Central memory CD4-positive, alpha-beta T cell (primary cell): ENCODE measurements at places on chromosomes 13 and 19.

DNA sequence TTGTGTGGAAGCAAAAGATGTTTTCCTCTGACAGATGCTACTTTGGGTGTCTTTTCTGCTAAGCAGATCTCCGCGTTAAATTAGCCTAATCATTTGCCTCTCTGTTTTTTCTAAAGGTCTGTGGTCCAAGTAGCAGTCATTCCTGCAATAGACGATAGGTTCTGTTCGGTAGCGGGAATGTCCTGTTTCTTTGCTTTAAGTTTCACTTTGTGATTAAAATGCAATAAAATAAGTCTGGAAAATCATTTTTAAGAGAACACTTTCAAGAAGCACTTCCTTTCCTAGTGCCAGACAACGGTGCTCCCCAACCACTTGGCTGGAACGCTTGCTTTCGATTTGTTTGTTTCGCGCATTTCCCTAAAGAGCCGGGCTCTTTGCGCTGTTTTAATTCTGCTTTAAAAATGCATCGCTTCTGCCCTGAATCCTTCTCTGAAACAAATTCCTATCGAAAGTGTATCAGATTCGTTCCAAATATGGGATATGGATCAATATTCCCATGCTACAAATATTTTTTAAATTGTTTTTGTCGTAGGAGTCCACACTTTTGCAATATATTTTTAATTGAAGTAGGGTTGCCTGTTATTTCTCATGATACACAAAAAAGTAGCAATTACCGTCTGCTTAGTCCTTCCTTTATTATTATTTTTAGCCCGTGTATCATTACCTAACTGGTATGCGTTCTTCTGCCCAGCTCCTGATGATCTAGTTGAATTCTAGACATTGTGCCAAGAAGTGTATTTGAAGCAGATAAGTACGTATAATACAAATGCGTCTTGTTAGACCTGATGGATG, 14.2 kb downstream of the ZIC2 start:
- no peak for DNase-seq

- DNase-seq: no peak
These were observed 91.3 kb upstream of the KL start for GRCh38 chr13:32924886-32925285.

DNA sequence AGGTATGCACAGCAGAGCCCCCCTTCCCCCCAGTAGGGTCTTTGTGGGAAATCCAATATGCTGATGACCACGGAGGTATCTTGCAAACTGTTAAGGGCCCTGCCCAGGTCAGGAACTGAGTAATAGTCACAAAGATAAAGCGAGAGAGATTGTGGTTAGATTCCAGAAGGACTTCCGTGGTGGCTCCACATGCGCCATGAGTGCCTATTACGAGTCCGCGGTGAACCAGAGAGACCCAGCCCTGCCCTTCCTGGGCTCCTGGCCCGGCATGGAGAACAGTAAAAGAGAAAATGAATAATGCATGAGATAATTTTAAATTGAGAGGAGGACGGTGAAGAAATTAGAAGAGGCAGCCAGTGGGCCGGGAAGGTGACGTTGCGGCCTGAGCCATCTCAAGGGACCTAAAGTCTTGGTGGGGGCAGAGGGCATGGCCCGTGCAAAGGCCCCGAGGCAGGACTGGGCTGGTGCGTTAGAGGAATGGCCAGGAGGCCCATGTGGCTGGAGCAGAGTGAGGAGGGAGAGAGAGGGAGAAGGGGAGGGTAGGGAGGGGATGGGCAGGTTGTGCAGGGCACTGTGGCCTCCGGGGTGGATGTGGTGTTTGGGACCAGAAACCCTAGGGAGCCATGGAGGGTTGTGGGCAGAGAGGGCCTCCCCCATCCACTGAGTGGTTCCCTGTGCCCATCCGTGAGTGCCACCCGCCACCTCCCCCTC, 46.6 kb upstream of the NFIC start:
- no peak for DNase-seq

- no peak for DNase-seq
These were observed 416.9 kb downstream of the IRS2 start for GRCh38 chr13:109369353-109370052.

DNA sequence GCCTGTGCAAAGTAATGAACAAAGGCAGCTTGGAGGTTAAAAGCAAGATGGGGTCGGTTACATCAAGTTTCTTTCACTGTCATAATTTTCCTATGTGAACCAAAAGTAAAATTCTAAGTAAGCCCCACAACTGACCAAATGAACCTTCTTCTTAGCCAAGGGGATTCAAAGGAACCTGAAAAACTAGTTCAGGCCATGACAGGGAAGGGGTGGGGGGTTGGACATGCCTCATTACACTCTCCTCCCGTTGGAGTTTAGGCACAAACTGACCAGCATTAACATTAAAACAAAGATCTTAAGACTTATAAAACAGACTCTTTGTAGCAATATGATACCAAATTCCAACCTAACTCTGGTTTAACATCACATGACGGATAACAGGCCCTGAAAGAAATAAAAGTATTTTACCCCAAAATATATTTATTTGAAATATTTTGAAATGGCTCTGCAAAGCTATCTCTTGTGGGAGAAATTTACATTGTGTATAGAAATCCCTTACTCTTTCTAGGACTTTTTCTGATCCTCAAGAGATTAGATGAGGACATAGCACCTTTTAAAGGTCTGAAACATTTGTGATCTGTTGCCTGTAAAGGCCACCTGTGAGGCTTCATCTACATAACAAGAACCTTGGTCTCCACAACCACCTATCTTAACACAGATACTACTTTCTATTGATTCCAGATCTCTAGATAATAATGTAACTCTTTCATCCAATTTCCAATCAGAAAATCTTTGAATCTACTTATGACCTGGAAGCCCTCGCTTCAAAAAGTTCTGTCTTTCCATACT, 1829.0 kb upstream of the MIR17HG start:
- no peak for DNase-seq

DNA sequence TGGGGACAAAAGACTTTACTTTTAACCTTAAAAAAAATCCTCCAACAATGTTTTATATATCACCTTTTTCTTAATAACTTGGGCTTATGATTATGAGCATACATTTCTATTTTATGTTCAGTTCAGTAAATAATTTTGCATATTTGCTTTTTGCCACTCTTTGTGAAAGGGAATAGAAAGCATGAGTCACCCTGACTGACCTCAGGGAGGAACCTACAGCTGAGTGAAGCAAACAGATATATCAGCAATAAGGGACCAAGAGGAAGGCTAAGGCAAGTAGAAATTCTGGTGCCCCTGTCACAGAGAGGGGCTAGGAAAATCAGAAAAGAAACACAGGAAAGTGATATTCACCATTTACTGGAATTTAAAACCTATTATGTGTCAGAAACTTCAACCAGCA, 37.2 kb upstream of the SOHLH2 start:
- no peak for DNase-seq

DNA sequence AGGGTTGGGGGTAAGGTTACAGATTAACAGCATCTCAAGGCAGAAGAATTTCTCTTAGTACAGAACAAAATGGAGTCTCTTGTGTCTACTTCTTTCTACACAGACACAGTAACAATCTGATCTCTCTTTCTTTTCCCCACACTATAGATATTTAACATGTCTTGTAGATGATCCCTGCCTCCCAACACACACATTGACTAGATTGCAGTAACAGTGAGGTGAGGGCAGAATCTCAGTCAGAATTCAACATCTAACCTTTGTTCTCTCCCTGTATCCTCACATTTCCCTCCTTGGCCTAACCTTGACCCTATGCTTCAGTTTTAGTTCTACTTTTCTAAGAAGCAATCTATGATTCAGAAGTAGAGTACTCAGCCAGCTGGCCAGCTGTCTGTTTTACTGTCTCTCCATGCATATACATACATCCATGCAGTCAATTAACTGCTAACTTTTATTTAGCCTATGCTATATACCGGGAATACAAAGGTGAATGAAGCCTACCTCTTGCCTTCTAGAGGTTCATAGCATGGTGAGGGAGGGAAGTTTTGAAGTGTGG, 18.1 kb downstream of the DNAJC15 start:
- no peak for DNase-seq

DNA sequence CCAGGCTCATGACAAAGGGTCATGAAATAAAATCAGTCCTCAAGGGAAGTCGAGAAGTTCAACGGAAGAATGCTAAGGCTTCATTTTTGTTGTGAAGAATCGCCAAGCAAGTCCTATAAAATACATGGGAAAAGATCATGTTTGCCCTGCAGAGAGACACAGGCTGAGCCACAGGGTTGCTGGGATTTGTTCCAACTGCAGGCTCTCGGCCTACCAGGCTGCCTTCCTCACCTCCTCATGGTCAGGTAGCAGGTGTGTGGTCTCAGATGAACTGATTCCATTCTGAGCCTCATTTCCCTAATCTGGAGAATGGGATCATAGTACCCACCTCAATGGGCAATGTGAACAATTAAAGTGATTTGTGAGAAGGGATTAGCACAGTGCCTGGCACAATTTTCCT, 114.9 kb upstream of the SPATA13 start:
- no peak for DNase-seq

DNA sequence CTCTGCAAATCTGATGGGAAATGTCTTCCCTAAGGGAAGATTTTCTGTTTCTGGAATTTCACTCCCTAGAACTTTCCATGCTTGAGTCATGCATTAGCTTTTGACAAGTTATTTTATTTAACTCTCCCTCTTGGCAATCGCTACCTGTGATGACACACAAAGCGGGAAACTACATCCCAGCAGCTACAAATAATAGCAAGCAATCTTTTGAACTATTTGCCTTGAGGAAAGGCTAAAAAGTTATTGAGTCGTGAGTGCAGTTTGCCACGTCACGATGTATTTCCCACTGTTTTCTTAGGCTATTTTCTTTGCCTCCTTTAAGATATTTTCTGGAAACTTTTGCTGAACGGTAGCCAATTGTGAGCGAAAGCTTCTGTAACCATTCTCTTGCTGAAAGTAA, 353.3 kb upstream of the HTR2A start:
- no peak for DNase-seq

- no peak for DNase-seq
These were observed 21.6 kb downstream of the SGCG start for GRCh38 chr13:23202383-23202782.

DNA sequence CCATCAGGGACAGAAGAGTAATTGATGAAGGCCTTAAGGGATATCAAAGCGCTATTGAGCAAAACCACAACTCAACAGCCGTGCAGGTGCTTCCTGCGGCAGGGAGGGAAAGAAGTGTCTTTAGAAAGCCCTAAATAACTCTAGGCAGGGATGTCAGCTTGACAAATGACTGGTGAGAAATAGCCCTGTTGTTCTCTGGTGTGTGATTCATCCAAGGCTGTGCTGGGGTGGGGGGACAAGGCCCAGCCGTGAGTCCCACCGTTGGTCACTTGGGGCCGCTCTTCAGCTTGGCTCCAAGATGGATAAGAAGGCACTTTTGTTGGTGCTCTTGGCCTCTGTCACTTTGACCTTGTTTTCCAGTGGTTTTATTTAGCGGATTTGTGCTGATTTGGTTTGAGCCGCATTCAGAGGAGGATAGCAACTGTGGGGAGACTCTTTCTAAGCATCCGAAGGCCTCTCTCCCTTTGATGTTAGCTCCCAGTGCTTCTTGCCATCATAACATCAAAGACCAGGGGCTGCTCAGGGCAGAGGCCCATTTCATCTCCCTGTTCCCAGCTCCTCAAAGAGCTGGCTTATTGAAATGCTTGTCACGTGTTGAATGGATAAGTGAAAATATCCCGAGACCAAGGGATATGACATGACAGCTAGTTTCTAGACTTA, 130.3 kb upstream of the SERP2 start:
- DNase-seq: no peak

DNA sequence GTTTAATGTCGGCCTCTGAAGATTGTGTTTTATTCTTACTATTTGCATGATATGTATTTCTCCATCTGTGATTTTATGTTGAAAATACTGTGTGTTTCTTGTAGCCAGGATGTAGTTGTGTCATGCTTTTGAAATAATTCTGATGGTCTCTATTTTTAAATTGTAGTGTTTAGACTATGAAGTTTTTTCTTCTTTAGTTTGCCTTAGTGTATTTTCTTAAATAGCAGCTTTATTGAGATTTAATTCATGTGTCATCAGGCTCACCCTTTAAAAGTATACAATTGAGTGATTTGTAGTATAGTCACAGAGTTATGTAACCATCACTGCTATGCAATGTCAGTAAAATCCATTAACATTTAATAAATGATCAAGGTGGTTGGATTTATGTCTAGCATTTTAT, 74.5 kb downstream of the PCCA start:
- DNase-seq: no peak
